ENCODE measurements at places on chromosomes 13 and 19.

- no peak for DNase-seq
These were observed 935 bp downstream of the LRP3 start for GRCh38 chr19:33194886-33195644.

DNA sequence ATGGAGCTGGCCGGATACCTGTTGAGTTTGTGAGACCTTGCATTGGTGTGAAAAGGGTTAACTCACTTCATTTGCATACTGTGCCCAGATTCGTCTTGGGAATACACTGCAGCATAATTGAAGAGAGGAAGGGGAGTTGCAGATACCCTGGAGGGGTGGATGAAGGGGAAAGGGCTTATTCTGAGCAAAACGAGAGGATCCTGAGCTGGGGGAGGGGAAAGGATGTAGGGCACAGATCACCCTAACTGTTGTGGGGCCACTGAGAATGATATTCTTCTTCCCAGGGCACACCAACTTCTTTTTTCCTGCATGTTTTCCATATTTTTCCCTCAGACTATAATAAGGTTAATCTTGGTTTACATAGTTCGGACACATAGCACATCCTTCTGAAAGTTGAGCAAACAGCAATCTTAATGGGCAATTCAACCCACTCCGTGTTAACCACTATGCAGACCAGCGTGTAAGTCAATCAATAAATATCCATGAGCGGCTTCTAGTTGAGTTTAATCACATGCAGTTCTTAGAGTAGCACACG lies 11.7 kb upstream of the PTPRS start:
- no peak for DNase-seq

DNA sequence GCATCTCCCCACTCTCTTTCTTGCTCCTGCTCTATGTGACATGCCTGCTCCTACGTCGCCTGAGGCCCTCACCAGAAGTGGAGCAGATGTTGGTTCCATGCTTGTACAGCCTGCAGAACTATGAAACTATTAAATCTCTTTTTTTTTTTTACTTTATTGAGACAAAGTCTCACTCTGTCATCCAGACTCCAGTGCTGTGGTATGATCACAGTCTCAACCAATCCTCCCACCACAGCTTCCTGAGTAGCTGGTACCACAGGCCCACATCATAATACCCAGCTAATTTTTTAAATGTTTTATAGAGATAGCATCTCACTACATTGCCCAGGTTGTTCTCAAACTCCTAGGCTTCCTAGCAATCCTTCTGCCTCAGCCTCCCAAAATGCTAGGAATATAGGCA lies 1067.7 kb downstream of the PCDH9 start:
- no peak for DNase-seq

GRCh38 chr19:41930926-41931592 lies 2.8 kb upstream of the ERFL start:
- DNase-seq = no peak

DNA sequence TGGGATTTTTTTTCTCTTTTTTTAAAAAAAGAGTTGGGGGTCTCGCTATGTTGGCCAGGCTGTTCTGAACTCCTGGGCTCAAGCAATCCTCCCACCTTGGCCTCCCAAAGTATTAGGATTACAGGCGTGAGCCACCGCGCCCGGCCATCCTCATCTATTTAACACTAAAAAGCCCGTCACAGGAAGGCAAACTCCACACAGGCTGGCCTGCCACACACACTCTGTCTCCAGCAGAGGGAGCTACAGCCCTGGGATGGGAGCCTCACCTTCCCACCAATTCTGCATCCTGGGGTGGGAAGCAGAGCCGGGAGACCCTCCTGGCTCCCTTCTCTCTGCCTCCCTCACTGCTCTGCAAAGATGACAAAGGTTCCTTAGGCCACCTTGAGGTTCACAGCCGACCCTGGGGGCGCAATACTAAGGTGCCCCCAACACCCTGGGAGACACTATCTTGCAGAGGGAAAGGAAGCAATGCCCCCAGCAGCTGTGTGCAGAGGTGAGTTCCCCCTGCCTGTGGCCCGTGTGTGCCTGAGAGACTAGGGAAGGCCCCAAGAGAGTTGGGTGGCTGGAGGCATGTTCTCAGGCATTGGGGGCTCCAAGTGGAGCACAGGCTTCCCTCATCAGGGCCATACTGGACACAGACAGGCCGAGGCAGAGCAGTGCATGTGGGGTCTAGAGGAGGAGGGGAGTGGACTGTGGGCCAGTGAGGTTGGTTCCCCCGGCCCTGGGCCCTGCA lies 27.4 kb upstream of the TIMM44 start:
- peak; percentile 45 for DNase-seq

DNA sequence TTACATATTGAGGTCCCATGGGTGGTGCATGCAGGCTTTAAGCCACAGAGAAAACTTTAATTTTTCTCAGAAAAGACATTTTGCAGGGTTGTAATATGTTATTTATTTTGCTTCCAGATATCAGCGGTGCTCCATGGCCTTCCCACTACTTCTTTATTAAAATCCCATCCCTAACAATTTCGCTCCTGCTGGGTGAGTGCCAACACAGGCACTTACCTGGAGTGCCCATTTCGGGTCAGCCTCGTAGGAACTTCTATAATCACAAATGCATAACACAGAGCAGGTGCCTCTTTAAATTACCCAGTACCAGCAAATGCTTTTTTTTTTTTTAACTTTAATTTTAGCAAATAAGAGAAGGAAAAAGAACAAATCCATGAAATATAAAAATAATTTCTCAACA lies 86.4 kb downstream of the EFNB2 start:
- no peak for DNase-seq

DNA sequence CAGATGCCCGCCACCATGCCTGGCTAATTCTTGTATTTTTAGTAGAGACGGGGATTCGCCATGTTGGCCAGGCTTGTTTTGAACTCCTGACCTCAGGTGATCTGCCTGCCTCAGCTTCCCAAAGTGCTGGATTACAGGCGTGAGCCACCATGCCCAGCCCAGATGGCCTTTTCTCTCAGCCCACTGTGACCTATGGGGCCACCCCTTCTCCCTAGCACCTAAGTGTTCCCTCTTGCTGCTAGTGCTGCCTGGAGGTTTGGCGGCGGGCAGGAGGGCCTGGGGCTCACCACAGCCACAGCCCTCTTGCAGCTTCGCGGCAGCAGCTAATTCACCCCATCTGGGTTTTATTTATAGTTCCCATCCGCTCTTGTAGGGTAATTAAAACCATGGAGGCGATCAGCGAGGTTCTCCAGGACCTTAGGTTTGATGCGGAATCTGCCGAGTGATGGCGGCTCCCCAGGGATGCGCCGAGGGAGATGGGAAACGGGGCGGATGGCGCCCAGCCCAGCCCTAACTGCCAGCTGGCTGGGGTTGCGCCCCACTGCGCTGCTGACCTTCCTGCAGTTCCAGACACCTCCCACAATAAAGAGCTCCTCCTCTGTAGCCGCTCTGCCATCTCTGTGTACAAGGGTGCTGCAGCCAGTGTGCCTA lies 3.3 kb downstream of the REX1BD start:
- no peak for DNase-seq

DNA sequence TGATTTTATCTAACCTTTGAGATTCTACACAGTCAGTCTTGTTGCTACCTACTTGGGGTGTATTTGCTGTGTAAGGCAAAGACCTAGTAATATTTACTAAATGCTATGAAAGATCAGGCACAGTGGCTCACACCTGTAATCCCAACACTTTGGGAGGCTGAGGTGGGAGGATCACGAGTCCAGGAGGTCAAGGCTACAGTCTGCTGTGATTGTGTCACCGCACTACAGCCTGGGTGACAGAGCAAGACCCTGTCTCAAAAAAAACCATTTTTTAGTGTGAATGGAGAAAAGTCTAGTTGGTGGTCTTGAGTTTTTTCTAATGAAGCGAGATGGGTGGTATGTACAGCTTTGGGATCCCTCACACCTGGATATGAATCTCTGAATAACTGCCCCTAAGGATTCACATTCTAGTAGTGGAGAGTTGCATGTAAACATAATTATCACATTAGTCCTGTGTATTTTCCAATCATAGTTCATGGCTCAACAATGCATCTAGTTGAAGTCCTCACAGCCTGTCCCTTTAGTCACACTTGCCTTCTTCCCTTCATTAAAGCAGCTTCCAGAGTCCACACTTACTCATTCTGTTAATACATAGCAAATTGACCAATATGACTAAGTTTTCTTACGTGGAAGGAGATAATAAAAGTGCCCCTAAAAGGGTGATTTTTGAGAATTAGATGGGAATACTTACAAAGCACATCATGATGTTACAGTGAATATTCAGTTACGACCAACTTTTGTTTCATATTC lies 7.5 kb downstream of the RPL21 start:
- DNase-seq = no peak

DNA sequence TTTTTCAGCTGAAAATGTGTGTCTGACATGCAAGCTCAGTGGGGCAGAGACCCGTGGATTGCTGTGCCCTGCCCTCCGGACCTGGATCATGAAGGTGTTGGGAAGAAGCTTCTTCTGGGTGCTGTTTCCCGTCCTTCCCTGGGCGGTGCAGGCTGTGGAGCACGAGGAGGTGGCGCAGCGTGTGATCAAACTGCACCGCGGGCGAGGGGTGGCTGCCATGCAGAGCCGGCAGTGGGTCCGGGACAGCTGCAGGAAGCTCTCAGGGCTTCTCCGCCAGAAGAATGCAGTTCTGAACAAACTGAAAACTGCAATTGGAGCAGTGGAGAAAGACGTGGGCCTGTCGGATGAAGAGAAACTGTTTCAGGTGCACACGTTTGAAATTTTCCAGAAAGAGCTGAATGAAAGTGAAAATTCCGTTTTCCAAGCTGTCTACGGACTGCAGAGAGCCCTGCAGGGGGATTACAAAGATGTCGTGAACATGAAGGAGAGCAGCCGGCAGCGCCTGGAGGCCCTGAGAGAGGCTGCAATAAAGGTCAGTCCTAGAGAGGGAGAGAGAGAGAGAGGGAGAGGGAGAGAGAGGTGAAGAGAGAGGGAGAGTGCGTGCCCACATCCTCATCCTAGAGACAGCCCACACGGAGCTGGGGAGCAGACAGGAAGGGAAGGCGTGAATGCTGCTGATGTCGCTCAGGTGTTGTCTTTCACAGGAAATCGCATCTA lies 5.1 kb upstream of the DCUN1D2 start:
- DNase-seq = no peak

- DNase-seq = no peak
These were observed 25.5 kb downstream of the AP2S1 start for GRCh38 chr19:46824890-46825730.

DNA sequence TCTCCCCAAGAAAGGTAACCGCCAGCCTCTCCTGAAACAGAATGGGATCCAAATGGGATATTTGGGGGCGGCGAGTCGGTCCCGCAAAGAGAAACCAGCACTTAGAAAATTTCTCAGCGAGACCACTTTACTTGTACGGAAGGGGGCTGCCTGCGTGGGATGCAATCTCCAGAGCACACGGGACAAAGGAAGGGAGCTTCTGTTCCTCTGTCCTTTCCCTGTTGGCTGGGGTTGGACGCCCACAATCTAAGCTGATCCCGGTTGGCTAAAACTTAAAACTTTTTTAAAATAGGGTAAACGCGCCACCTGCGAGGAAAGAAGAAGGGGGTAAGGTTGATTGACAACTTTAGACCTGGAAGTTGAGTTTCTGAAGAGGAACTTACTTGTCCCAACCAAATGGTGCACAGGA lies 826 bp upstream of the BSG start:
- DNase-seq = peak; percentile 29

DNA sequence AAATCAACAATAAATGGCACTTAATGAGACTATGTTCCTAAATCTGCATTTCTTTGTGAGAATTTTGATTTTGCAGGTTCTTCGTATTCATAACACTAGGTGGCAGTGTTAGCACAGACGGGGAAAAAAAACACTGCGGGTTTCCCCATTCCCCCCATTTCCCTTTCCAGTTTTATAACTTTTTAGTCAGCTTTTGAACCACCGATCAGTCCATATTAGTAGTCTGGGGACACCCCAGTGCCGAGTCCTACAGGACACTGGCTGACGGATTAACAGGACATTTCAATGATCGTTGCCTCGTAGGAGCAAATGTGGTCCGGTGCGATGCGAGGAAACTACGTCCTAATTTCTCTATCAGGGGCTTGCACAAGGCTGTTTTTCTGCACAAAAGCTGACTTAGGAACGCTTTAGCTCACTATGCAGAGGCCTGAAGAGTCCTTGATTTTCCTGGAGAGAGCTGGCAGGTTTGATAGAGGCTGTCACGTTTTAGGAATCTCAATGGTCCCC lies 234.3 kb downstream of the LMO7 start:
- DNase-seq = peak; percentile 17

GRCh38 chr19:3304871-3305423 lies 61.4 kb upstream of the NFIC start:
- DNase-seq = peak; percentile 61

DNA sequence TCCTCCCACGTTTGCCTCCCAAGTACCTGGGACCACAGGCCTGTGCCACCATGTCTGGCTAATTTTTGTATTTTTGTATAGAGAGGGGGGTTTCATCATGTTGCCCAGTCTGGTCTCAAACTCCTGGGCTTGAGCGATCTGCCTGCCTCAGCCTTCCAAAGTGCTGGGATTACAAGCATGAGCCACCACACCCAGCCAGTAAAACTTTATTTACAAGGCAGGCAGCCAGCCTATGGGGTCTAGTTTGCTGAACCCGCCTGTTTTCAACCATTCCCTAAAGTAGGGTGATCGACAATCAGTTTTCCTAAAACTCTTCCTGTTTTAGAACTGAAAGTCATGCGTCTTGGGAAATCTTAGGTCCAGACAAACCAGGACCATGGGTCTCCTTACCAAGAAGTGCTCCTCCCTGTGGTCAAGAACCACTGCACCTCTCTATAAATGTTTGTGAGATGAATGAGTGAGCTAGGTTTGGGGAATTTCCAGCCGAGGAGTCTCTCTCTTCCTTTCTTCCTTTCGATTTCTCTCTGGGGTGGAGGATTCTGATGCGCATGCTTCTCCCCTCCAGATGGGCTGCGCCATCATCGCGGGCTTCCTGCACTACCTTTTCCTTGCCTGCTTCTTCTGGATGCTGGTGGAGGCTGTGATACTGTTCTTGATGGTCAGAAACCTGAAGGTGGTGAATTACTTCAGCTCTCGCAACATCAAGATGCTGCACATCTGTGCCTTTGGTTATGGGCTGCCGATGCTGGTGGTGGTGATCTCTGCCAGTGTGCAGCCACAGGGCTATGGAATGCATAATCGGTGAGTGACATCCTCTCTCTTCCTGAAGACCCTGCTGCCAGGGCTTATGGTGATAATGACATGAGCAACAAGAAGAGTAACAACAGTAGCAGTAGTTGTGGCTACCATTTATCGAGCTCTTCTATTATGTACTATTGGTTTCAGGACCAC lies 38.7 kb downstream of the ADGRE1 start:
- DNase-seq = no peak

GRCh38 chr13:39373145-39373544 lies 229.8 kb downstream of the LHFPL6 start:
- DNase-seq = no peak
